ENCODE measurements at places on chromosomes 1 and 21. TPM values are rescaled to one million over a fixed set of nuclear protein-coding genes. Genes with fewer than 3 reads are reported as not detected.

TCHHL1 gene
- polyA plus RNA-seq: not detected

- H3K4me1 ChIP-seq: peaks cover 23% of the 10 kb centered on the region
- no peaks in the 10 kb centered on the region for H3K36me3 ChIP-seq
- H3K27ac ChIP-seq: peak overlapping the region; percentile 3
- DNase-seq: no peak
- H3K27me3 ChIP-seq: no peaks in the 10 kb centered on the region
- H3K4me3 ChIP-seq: no peak overlapping the region
Observed at GRCh38 chr21:33948951-33949444, 33.4 kb upstream of the ATP5PO start.

OLIG1 gene
- 40.7 TPM for polyA plus RNA-seq

- H3K27ac ChIP-seq: no peak overlapping the region
- no peak overlapping the region for H3K4me3 ChIP-seq
- no peaks in the 10 kb centered on the region for H3K36me3 ChIP-seq
- DNase-seq: no peak
- H3K4me1 ChIP-seq: no peaks in the 10 kb centered on the region
- no peaks in the 10 kb centered on the region for H3K27me3 ChIP-seq
Observed at GRCh38 chr1:113652771-113653170, 106.5 kb downstream of the PHTF1 start.
